T-helper 2 cell (primary cell): ENCODE measurements at places on chromosomes 4 and X.
A peak's percentile ranks its signal among the peaks of the same experiment; 100 is the strongest.

- DNase-seq: no peak
Observed at GRCh38 chrX:21735038-21735767, 22.7 kb downstream of the SMPX start.

DNA sequence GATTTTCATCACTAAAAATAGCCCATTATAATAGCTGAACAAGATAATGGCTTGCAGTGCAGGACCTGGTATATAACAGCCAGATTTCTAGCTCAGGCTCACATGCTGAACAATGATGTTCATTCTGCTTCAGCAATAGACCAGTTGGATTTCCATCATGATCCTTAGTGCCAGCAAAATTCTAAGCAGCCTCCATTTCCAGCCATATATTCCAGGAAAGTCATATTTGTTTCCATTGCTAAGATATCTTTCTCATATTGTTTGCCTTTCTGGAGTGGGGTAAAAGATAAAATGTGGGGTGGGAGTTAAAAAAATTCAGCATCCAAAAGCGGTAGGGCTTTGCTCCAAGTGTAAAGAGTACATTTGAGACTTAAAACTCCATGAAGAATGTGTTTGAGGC is 2344.1 kb downstream of the PCDH7 start:
- DNase-seq: no peak

DNA sequence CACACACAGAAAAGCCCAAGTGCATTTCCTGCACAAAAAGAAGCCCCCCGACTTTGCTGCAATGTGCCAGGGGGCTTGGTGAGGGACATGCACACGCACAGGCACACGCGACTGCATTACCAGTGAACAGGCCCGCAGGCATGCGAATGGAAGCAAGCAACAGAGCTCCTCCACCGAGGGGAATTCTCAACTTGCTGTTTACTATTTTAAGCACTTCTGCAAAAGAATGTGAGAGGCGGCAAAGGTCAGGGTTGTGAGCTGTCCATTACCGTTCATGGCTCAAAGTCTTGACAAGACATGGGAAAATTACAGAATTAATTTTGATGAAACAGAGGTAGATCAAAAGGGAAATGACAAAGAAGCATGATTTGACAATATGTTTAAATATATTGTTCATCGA is 342.5 kb upstream of the NOCT start:
- DNase-seq: no peak

GRCh38 chr4:170497689-170498088 is 407.9 kb upstream of the AADAT start:
- DNase-seq: no peak

GRCh38 chrX:50073601-50074000 is 127.2 kb downstream of the AKAP4 start:
- DNase-seq: no peak

GRCh38 chr4:26071688-26072087 is 157.7 kb downstream of the SMIM20 start:
- no peak for DNase-seq

DNA sequence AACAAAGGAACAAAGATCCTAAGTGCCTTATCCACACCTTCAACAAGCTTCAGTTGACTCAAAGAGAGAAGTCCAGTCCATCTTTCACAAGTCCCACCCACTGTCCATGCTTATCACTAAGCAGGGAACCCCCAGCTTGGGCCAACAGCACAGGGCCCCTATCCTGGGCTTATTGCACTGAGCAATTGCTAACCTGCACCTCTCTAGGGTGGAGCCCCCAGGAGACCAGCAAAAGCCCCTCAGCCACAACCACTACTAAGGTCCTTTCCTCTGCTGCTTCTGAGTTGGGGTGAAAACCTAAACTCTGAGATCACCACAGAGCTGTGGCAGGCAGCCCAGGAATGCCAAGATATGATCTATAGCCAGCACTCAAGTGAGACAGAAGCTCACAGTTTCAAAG is 96.7 kb upstream of the PBDC1 start:
- no peak for DNase-seq

- no peak for DNase-seq
Observed at GRCh38 chr4:165208741-165209388, 1.5 kb downstream of the KLHL2 start.

GRCh38 chr4:104743215-104743653 is 248.5 kb upstream of the CXXC4 start:
- DNase-seq: no peak

DNA sequence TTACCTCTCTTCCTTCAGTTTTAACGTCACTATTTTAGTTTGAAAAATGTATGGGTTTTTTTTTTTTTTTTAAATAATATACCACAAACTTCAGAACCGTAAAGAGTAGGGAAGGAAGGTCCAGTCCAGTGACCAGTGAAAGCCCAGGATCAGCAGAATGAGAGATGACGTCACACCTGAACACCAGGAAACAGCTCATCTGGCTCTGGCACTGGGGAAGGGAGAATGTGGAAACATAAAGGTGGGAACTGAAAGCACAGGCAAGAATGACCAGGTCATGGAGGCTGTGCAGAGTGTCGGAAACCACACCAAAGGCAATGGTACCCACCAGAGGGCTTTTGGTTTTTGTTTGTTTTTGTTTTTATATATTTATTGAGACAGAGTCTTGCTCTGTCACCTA is 141.2 kb downstream of the DHX15 start:
- no peak for DNase-seq

DNA sequence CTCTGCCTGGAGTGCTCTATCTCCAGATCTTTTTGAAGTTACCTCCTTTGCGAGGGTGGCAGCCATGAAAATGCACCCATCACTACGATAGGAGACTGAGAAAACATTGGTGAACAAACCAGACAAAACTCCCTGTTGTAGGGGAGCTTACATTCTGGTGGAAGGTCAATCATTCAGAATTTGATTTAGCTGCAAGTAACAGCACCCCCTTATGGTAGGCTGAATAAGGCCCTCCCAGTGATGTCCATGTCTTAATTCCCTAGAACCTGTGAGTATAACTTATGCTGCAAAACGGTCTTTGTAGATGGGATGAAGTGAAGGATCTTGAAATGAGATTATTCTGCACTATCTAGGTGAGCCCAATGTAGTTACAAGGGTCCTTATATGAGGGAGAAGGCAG is 5.6 kb upstream of the TEC start:
- no peak for DNase-seq

GRCh38 chrX:102995316-102995715 is 58.2 kb downstream of the RAB40AL start:
- no peak for DNase-seq

GRCh38 chr4:74483226-74483911 is 38.4 kb downstream of the AREG start:
- DNase-seq: no peak

GRCh38 chr4:178450614-178451013 is 1008.4 kb upstream of the AGA start:
- no peak for DNase-seq

DNA sequence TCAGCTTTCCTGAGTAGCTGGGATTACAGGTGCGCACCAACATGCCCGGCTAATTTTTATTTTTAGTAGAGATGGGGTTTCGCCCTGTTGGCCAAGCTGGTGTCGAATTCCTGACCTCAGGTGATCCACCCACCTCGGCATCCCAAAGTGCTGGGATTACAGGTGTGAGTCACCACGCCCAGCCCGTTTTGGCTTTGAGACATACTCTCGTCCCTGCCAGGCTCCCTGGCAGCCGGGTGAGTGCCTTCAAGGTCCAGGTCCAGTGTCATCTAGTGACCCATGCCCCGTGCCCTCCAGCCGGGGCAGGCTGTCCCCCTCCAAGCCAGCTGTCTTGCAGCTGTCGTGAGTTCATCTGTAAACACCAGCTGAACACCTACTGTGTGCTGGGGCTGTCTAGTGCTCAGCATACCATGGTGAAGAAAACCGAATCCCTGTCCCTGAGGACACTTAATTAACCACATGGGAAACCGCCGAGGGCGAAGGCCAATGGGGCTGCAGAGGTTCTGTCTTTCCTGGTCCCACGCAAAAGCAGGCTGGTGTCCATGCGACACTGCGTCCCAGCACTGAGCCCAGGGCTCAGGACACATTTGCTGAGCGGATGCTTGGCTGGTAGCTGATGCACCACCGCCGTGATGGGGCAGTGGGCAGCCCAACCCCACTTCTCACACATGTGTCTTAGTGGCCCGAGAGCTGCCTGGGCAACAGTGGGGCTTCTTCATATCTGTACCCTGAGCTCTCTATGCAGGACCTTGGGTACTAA is 21.9 kb downstream of the NSG1 start:
- no peak for DNase-seq

DNA sequence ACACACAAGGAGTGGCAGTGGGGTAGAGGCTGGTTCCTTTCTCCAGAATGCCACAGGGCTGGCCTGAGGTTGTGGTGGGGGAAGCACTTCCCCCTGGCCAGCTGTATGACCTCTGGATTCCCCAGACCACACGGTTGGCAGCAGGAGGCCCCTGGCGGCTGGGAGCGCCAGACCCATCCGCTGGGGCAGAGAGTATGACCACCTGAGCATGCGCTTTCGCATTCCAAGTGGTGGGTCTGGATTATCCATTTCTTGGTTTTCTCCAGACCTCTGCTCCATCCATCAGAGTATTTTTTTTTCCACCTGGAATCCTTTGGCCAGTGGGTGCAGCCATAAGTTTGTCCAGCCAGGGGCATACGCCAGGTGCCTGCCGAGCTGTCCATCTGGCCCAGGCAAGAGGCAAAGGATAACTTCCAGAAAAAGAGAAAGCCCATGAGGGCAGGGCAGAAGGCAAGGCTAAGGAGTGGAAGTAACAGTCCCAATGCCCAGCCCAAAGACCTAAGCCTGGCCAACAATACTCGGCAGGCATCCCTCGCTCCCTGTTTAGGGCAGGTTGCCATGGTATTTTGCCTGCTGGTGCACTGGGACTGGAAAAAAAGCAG is 39.3 kb downstream of the NHSL2 start:
- no peak for DNase-seq

GRCh38 chrX:78213331-78213730 is 73.9 kb upstream of the TAF9B start:
- no peak for DNase-seq

DNA sequence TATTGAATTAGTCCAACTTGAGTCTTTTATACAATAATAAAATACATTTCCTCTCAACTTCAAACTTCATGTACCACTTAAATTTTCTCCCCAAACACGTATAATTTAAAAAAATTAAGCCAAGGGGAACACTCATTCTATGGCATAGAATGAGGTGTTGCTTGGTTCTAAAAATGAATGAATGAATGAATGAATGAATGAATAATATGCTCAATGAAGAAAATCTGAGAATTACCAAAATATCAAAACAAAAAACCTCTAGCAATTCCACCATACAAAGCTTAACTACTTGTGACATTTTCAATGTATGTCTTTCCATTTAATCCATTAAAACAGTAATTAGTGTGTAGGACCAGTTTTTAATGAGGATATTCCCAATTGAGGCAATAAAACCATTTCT is 62.7 kb upstream of the PLAC8 start:
- no peak for DNase-seq

GRCh38 chr4:56505269-56506130 is at the start of gene ARL9:
Gene ARL9 (plus strand): TSS chr4:56505791. CDS start chr4:56505863, 72 bp downstream.
- DNase-seq: peak; percentile 48

DNA sequence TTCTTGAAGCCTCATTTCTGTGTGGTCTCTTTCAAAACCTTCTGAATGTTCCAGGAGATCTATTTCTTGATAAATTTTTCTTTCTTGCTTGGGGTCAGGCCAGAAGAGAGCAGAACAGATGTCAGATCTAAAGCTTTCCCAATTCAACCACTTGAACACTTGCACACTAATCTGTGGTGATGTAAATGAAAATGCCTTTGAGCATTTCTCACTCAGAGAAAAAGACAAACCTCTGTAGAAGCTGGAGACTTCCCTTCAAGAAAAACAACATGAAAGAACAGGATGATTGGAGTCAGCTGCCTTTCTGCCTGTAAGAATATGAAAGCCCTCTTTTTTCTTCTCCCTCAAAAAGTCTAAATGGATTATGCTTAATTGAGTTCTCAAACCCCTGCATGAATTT is 11.2 kb downstream of the IGFBP7 start:
- DNase-seq: no peak

DNA sequence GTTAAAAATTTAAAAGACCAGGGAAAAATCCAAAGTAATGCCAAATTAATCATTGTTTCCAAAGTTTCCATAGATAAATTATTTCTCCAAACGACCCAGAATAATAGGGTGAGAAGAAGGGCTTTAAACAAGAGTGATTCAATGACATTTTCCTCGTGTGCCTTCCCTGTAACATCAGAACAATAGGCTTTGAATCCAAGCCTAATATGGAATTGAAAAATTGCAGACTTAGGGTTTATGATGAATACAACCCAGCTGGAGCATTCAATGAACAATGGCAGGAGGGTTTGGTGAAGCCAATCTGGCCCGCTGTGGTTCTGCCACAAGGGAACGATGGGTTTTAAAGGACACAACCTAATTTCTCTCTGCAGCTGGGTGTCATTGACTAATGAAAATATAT is 94.2 kb downstream of the CBLL2 start:
- no peak for DNase-seq

GRCh38 chr4:119027811-119028210 is 107.8 kb upstream of the MYOZ2 start:
- DNase-seq: no peak

- DNase-seq: no peak
Observed at GRCh38 chr4:82587826-82588540, 26.2 kb upstream of the TMEM150C start.

- DNase-seq: peak; percentile 31
Observed at GRCh38 chr4:110196871-110197528, 1.4 kb downstream of the ELOVL6 start.

DNA sequence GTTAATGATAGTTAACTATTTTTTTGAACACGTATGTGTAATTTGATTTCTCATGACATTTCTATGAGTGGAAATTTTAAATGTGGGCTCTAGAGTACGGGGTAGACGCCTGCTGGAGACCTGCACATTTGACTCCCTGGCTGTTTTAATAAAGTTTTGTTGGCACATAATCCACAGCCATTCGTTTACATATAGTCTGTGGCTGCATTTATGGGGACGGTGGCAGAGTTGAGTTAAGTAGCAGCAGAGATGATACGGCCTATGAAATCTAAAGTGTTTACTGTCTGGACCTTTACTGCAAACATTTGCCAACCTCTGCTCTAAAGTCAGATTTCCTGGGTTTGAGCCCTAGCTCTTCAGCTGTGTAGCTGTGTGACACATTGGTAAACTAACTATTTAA is 118.8 kb downstream of the CHRNA9 start:
- DNase-seq: no peak

DNA sequence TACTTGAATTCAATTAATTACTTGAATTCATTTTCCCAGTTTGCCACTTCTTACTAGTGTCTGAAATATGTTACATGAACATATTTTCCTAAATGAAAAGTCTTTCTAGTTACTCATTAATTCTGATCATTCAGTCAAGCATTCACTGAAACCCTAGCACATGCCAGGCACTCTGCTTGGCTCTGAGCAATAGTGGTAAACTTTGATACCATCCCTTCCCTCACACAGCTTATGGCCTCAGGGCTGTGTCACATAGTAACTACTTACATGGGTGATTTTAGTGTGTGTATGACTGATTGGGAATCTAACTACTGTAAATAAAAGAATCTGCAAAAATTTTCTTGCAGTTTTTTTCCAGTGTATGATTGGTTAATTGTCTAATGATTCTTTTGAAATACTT is 32.7 kb downstream of the METAP1 start:
- no peak for DNase-seq

GRCh38 chr4:57064811-57065711 is 45.1 kb downstream of the IGFBP7 start:
- DNase-seq: no peak
